ENCODE measurements at places on chromosomes 11 and 22.

DNA sequence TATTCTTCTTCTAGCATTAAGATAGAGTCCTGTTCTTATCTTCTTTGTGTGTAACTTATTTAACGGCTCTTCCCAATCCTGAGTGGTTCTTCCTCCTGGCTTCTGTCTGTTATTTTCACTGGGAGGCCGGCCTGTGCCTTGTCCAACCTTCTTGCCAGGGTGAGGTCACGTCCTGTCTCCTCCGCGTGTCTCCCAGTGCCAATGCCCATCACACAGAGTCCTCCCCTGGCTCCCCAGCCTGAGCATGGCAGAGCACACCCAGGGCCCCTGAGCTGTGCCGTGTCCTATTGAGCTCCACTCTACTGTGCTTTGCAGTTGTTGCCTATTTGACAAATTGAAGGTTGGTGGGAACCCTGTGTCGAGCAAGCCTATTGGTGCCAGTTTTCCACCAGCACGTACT is 487.3 kb downstream of the BRD1 start:
- H3K36me3 ChIP-seq = no peaks in the 10 kb centered on the region
- DNase-seq = no peak
- no peak overlapping the region for H3K27ac ChIP-seq
- no peaks in the 10 kb centered on the region for H3K4me1 ChIP-seq
- no peak overlapping the region for H3K4me3 ChIP-seq

GRCh38 chr11:83061883-83062282 is 9.8 kb downstream of the RAB30 start:
- no peaks in the 10 kb centered on the region for H3K36me3 ChIP-seq
- no peaks in the 10 kb centered on the region for H3K27me3 ChIP-seq
- no peak overlapping the region for H3K27ac ChIP-seq
- no peak overlapping the region for H3K4me3 ChIP-seq

DNA sequence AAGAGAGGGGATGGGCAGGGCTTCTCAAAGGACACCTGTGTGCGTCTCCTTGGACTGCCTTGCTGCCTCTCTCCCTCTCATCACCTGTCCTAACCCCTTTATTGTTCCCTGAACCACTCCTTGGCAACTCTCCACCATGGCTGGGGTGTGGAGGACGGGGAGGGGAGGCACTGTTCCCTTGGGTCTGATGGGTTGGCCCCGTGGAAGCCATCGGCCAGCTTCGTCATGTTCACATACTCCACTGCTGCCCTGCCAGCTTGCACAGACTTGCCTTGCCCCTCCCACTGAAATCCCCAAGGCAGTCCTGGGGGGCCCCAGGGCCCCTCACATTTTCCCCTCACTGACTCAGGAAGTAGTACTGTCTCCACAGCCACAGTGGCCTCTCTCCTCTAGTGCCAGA is 36.1 kb upstream of the LRRC32 start:
- H3K4me1 ChIP-seq = no peaks in the 10 kb centered on the region
- no peak overlapping the region for H3K4me3 ChIP-seq
- no peak for DNase-seq
- no peaks in the 10 kb centered on the region for H3K36me3 ChIP-seq
- no peaks in the 10 kb centered on the region for H3K27me3 ChIP-seq

- no peaks in the 10 kb centered on the region for H3K27me3 ChIP-seq
- H3K36me3 ChIP-seq = no peaks in the 10 kb centered on the region
- no peak for DNase-seq
- H3K27ac ChIP-seq = no peak overlapping the region
- no peak overlapping the region for H3K4me3 ChIP-seq
- peaks cover 20% of the 10 kb centered on the region for H3K4me1 ChIP-seq
Measured at GRCh38 chr22:39281126-39281525, 36.3 kb upstream of the PDGFB start.

Data from kidney (tissue), 22 donors.